ENCODE measurements at places on chromosomes 6 and 20.

DNA sequence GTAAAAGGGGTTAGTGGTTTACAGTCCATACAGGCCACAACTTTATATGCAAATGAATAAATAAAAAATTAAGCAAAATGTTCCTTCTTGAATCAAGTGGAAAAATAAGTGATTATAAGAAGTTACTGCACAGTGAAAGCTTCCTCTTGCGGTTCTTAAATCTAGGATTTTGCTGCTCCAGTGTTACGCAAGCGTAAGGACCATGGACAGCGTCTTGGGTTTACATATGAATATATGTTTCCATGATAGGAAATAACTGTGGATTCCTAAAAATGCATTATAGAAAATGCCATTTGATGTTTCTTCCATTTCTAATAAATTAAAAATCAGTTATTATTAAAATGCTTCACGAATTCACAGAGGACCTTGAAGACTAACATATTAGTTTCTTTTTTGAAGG lies 176.6 kb upstream of the POU3F2 start:
- no peak for DNase-seq

DNA sequence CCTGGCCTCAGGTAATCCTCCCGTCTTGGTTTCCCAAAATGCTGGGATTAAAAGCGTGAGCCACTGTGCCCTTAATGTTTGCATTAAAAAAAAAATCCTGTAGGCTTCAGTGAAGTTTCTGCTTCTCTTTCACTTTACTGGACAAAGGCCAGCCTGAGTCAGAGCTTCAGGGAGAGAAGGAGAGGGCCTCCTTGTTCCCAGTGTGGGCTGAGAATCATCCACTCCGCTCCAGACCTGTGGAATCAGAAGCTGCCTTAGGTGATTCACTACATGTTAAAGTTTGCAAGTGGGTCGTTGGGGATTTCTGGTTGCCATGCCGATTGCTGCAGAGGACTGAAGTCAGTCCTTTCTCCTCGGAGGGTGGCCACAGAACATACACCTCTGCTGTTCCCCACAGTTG lies 113.3 kb upstream of the EEF1E1 start:
- no peak for DNase-seq

DNA sequence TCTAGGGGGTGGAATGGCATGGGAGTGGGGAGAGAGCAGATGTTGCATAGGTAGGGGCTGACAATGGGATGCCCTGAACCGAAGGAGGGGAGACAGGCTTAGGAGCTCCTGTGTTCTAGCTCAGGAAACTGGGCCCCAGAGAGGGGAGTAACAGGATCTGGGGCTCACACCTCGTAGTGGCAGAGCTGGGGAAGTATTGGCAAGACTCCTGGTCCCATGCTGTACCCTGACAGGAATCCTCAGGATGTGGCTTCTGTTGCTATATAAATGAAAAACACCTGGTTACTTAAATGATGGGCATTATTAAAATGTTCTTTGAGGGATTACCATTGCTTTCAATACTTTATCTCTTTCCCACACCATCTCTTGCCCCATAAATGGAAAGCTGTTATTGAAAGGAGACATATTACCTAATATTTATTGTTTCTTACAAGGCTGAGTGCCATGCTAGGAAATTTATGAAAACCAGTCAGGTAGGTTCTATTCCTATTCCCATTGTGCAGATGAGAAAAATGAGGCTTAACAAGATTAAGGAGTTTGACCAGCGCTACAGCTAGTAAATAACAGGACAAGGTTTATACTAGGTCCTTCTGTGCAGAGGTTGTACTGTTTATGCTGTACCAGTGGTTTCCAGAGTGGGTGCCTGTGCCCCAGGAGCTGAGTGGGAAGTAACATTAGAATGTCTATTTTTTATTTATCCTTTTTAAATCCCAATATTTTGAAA lies 35.3 kb upstream of the TCP11 start:
- DNase-seq: no peak

DNA sequence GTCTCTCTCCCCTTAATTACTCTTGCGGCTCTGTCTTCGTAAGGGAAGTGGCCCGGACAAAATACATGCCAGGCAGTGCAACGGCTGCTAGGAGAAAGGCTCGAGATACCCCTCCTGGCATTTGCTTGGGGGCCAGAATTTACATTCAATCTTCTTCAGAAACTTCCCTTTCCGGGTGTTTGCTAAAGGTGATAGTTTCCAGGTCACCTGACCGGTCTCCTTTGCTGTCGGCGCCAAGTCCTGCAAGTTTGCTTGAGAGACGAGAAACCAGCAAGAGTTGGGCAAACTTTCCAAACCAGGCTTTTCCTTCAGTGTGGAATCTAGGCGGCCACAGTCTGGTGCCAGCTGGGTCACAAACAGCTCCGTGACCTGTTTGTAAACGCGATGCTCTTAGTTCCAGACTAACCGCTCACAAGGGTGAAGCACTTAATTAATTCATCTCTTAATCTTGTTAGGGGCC lies 563 bp upstream of the SRSF3 start:
- DNase-seq: no peak

GRCh38 chr20:25258828-25259227 lies 10.9 kb downstream of the PYGB start:
- no peak for DNase-seq

DNA sequence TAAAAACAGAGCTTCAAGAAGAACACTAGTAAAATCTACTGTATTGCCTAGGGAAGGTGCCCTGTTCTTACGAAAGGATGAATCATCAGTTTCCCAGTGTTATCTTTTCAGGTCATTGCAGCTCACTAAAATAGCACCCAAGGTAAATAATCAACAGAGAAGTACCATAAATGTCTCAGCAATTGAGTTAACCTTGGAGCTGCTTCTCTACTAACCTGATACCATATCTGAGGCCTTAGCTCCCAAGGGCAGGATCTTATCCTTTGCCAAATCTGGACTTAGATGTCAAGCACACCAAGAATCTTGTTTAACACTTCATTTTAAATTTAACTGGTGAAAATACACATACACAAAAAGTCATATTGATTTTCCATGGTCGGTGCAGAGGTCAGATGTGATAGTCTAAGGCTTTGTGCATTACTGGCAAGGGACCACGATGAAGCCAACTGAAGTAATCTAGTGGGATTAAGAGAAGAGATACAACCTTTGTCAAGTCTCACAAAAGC lies 81.5 kb downstream of the EDN1 start:
- peak; percentile 39 for DNase-seq

DNA sequence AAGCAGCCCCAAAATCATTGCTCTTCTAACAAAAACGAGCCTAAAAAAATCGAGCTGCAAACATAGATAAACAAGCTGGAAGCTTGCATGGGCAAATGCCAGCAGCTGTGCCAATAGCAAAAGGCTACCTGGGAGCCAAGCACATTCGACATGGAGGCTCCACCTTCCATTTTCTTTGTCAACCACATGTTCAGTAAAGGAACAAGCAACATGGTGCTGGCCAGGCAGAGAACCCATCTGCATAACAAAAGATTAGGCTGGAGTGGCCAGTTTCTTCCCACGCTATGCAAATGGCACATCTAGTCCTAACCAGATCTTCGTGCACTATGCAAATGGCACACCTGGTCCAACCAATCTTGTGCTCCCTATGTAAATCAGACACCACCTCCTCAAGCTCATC lies 110.5 kb downstream of the KIF16B start:
- no peak for DNase-seq

- DNase-seq: no peak
Observed at GRCh38 chr6:117547688-117548621, 54.4 kb downstream of the GOPC start.

GRCh38 chr20:15139522-15139921 lies 802.1 kb upstream of the FLRT3 start:
- no peak for DNase-seq

DNA sequence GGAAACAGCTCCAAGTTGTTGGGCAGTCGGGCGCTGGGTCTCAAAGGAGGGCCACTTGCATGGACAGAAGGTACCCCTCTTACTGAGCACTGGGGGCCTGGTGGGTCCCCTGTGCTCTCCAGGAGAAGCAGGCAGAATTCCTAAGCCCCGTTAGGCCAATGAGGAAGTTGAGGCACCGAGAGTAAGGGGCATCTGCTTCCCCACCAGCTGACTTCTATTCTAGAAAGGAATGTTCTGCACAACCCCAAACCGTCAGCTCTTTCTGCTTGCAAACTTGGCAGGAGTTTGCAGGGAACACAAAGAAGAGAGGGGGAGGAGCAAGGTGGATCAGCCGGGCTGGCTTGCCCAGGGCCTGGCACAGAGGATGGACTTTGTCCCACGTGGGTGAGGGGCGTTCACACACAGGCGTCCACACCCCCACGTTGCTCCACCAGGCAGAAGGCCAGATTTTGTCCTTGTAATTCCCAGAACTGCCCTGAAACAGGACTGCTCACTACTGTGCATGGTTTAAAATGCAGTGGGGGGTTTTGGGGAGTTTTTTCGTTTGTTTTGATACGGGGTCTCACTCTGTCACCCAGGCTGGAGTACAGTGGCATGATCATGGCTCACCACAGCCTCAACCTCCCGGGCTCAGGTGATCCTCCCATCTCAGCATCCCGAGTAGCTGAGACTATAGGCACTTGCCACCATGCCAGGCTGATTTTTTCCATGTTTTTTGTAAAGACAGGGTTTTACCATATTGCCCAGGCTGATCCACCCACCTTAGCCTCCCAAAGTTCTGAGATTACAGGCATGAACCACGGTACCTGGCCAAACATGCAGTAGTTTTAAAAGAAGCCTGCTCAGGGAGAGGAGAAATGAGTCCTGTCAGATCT lies 93.3 kb downstream of the SNX5 start:
- DNase-seq: no peak

DNA sequence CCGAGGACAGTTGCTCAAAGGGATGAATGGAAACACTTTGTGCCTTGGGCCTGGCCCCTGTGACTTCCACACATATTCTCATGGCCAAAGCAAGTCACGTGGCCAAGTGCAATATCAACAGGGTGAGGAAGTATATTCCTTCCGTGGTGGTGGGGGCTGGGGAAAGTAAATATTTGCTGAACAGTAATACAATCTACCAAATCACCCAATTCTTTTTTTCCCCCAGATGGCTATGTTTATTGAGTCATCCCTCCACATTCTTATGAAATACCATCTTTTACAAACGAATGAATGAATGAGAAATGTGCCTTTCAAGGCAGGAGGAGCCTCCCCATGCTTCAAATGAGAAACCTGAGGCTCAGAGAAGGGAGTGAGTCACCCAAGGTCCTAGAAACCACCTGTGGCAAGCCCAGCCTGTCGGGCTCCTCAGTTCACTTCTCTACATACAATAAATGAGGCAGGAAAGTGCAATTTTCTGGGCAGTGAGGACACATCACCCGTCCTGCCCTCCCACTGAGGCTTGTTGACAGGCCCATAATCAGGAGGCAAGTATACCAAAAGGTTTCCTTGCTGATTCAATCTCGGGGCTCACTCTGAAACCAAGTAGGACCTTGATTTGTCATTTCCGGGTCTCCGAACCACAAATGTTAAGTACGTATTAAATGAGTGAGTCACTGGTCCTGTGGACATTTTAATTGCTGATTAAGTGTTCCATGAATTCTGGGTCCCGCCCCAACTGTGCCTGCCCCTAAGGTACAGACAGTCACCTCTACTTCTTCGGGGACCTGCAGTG lies 25.3 kb upstream of the TOP1 start:
- no peak for DNase-seq

GRCh38 chr6:34030831-34031624 lies 114.9 kb downstream of the GRM4 start:
- no peak for DNase-seq

GRCh38 chr6:166253281-166253681 lies 54.9 kb downstream of the PRR18 start:
- DNase-seq: no peak

DNA sequence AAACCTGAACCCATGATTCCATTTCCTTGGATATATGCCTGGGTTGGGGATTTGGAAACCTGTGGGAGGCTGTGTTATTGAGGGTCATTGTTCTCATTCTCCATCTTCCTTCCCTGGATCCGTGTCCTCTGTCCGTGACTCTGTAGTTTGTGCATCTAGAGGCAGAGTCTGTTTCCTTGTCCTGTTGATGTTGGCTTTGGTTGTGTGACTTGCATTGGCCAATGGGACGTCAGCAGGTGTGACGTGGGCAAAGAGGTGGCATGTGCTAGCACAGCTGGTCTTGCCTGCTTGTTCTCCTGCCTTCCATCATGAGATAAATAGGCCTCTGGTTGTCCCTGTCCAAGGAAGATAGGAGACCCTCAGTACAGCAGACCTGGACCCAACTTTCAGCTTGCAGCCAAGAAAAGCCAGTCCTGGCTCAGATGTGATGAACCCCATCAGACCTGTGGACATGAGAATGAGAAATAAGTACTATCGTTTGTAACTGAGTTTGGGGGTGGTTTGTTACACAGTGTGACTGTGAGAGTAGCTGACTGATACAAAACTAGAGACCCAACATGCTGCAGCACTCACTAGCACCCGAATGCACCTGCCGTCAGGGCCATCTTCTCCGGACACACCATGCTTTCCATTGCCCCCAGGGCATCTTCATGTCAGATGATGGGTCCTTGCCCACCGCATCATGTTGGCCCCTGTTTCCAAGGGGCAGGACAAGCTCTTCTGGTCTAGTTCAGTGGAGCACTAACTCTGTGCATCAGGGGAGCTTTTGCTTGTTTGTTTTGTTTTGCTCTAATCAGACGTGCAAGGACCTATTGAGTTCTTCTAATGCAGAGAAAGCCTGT lies 195.3 kb upstream of the SULF2 start:
- no peak for DNase-seq

DNA sequence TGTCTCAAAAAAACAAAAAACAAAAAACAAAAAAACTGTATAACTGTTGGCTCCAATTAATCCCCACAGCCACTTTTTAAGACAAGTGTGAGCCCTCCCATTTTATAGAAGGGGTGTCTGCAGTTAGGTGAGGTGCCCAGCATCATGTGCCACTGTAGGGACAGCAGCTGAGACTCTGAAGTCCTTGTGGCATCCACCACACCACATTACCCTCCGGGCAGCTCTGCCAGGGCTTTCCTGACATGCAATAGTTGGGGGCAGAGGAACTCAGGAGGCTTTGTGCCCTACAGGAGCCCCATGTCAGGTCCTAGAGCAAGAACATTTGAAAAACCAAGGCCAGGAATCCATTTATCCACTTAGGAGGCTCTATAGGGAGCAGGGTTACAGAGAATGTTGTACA lies 17.3 kb downstream of the PKIG start:
- DNase-seq: no peak

- no peak for DNase-seq
Observed at GRCh38 chr6:23349521-23350147, 776.4 kb upstream of the NRSN1 start.

GRCh38 chr6:31952140-31952805 lies 6.4 kb downstream of the CFB start:
- DNase-seq: no peak

- DNase-seq: no peak
Observed at GRCh38 chr6:25176466-25176865, 102.7 kb upstream of the CARMIL1 start.

- DNase-seq: peak; percentile 11
Observed at GRCh38 chr6:127737009-127737486, 160.1 kb downstream of the C6orf58 start.

DNA sequence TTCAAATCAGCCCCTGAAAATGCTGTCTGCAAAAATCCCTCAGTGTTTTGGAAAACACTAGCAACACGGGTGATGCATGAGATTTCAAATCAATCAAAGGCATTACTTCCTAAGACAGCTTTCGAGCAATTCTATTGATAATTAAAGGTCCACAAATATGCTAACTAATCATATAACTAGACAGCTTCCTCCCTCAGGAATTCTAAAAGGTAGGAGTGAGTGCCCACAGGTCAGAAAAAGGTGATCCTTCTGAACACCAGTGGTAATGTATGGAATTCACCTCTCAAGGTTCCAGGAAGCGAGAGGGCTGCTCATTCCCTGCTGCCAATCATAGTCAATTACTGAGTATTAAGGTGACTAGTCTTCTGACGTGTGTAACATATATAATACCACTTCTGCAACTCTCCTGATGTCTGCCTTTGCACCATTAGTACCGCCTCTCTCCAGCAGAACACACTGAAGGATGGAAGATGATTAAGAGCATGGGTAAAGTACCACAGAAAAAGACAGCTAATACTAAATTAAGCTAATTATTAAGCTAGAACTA lies 16.4 kb downstream of the MAN1A1 start:
- no peak for DNase-seq

All from GM18507 (cell line).